ENCODE measurements at places on chromosomes 16 and 17.

DNA sequence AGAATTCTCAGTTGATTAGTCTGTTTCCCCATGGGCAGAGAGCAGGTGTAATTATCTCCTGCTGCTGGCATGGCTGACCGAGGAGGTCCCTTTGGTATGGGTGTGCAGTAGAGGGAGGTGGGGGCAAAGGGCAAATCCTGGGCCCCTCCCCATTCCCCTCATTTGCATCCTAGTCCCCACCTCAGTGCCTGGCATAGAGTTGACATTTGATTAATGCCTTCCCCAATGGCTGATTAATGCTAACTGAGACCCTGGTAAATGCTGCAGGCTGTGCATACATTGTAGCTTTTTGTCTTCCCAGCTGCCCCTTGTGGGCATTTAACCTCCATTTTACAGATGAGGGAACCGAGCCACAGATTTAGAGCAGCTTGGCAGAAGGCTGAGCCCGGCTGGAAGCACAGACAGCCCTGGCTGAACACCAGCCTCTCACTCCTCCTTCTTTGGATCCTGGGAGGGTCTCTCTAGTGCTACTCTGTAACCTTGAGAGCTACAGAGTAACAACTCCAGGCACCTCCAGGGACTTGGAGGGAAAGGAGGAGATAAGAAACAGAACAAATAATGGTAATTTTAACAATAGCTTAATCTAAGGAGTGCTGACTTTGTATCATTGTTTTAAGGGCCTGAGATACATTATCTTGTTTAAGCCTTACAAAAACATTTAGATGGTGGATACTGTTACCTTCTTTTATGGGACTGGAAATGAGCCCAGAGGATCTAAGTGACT lies 5.1 kb downstream of the PLCG2 start:
- DNase-seq, result no peak

DNA sequence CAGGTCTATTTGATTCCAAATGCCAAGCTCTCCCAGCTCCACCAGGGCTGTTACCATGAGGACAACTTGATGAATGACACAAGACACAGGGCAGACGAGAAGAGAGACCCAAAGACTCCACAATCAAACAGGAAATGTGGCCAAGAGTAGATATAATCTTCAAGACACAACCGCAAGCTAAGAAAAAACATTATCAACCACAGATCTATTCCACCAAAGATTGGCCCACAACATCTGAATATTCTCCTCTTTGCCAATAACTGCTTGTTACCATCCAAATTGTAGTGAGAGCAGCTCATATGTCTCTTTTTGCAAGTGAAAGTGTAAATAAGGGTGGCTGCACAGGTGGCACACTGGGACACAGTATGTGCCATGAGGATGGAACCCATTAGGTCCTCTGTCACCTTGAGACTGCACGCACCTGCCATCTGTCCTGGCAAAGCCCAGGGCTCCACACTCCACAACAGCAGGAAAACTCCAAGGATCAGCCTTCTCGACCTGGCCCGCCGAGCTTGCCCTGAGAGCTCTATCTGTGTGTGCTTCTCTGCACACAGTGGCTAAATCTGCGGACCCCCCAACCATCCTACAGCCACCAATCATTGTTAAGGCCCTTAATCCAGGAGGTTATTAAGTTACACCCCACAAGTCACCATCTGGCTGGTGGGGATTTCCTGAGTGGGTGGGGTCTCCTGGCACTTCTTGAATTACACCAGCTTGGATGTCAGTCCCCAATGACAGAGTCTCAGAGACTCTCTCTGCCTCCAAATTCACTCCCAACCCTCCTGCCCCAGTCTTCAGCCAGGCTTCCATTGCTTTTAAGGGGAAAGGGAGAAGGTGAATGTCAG lies 50.5 kb downstream of the DYNLRB2 start:
- no peak for DNase-seq

DNA sequence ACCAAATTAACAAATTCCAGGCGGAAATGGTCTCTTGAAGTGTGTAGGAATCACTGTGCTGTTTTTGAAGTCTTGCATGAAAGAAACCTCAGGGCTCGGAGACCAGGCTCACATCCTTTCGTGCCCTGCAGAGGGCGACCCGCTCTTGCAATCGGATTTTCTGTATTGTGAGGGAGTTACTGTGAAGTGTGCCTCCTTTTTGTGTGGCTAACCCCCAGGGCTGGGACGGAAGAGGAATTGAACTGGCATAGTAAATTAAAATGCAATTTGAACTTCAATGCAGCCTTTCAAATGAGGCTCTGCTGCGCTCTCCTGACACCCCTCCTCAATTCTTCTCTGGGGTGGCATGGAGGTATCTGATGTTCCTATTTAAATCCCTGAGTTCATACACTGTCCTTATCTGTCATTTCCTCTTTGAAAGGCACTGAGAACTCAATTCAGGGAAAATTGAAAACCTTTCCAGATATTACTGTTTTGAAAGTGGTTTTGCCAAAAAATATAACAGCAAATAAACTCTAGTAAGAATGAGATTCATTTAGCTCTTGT lies 51.5 kb upstream of the MGAT5B start:
- DNase-seq, result peak; percentile 74

GRCh38 chr17:27849474-27850185 lies 43.5 kb downstream of the LYRM9 start:
- no peak for DNase-seq

DNA sequence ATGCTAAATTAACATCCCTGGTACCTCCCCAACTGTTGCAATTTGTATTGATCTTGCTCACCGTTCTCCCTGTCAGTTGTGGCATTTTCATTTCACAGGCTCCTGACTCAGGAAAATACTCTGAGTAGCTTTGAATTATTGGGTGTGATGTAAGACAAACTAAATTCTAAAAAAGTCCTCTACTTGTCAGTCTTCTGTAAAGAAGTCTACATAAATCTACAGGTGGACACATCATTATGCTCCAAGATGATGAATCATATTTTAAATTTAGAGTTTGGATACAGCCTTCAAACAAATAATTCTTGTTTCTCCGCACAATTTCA lies 47.2 kb downstream of the MARCHF10 start:
- no peak for DNase-seq

DNA sequence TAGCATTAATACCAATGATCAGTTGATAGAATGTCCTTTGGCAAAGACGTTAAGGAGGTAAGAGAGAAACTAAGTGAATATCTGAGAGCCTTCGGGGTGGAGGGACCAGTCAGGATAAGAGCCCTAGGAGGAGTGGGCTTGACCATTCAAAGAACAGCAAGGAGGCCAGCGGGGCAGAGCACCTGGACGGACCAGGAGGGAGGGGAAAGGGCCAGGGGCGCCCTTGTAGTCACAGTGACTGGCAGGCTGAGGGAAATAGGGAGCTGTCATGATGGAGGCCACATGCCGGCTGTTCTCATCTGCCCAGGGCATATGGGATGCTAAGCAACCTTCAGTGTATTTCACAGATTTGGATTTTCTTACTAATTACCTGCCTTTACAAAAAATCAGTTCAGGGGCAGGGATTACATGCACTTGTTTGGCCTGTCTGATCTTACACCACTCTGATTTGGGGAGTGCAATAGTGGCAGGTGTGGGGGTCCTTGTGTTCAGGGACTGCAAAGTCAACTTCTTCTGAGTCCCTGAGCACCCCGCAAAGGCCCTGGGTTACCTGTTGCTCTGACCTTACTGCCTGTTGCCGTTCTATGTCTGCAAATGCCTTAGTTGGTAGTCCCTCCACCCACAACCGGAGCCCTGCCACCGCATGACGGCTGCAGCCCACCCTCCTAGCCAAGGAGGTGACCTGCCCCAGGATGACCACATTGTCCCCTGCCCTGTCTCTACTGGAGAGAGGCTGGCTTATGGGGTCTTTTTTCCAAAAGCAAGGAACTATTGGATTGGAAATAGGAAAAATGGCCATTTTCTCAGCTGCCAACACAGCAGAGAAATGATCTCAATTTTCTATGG lies 10.0 kb downstream of the TMEM132E start:
- DNase-seq, result no peak
